ENCODE measurements at places on chromosomes 12 and 14.

DNA sequence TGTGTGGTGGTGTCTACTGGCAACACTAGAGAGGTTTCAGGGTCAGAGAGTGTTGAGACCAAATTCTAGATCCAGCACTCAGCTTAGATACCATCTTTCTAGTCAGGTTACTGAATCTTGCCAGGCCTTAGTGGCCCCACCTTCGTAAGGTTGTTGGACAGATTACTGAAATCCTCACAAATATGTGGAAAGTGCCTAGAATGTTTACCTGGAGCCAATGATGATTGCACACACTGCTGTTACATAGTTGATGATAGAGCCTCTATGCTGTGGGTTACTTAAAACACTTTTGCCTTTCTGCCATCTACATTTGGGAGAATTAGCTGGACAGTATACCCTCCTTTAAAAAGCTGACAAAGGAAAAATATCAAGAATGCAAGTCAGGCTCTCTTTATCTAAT, 33.2 kb downstream of the SRGAP1 start:
- DNase-seq, result no peak

- no peak for DNase-seq
These were observed 223.6 kb upstream of the SOX5 start for GRCh38 chr12:24173067-24173466.

DNA sequence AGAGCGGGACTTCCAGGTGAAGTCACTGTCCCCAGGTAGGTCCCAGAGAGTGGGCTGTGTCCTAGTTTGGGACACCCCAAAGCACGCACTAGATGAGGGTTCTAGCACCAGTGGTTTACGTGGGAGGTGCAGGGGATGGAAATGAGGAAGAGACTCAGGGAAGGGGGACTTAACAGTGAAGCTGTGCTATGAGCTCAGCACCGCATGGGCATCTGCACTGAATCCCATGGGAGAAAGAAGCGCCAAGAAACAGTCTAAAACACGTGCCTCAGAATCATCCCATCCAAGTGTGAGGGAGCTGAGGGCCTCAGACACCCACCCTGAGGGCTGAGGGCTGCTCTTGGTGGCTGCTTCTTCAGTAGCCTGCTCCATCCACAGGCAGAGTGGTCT, 71.5 kb upstream of the ZFP36L1 start:
- no peak for DNase-seq

DNA sequence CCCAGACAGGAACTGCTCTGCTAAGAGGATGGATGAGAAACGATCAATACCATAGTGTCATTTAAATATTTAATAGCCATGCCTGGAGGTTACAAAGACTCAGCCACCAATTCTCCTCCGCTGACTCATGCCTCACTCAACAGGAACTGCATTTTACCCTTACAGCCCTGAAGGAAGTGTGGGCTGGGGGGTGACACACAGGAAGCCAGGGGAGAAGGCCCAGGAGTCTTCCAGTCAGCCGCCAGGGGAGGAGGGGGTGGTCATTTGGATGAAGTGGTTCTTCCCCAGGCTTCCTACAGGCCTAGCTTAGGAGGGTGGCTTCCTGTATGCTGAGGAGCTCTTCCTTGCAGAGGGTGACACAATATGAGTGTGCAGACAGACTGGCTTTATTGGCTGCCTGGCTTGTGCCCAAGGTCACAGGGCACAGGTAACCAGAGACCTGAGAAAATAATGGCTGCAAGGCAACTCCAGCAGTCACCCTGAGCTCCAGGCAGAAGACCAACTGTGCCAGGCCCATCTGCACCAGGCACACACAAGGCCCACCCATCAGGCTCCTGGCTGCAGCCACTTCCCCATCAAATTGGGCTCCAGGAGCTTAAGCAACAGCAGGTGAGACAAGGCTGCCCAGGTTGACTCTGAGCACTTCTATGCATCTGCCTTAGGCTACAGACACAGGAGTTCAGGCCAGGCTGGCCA, 30.6 kb upstream of the RPLP0 start:
- peak; percentile 90 for DNase-seq
